ENCODE measurements at places on chromosomes 2 and 18. TPM values are rescaled to one million over a fixed set of nuclear protein-coding genes. Genes with fewer than 3 reads are reported as not detected.

Gene WNT10A
- total RNA-seq = not detected

Gene GCKR
- under 0.01 TPM for total RNA-seq

Gene CRYGD
- not detected for total RNA-seq

Gene DNAJC5G
- total RNA-seq = not detected

Gene USP37
- 7.5 TPM for total RNA-seq

Gene DIPK1C
- total RNA-seq = not detected

Gene ZNF532
- 30.0 TPM for total RNA-seq

Gene CD8B2
- not detected for total RNA-seq

Gene GCG
- total RNA-seq = not detected

Gene PLGLB2
- 0.72 TPM for total RNA-seq

Gene EFEMP1
- 164 TPM for total RNA-seq

Gene RESP18
- total RNA-seq = not detected

Gene CPS1
- total RNA-seq = 20.1 TPM

Gene COL6A3
- 1,501 TPM for total RNA-seq

Gene SOX11
- total RNA-seq = 4.7 TPM

Gene DCC
- 0.83 TPM for total RNA-seq

Gene DUSP2
- total RNA-seq = 1.8 TPM

Gene TMEFF2
- 1.4 TPM for total RNA-seq

Gene NEU2
- total RNA-seq = not detected

Gene RAD51AP2
- total RNA-seq = not detected

Gene SMPD4
- total RNA-seq = 8.6 TPM

Gene PDCD1
- total RNA-seq = not detected

Gene MBOAT2
- total RNA-seq = 102 TPM

Gene RMDN2
- total RNA-seq = 2.3 TPM

Measured in IMR-90 (cell line).